ENCODE measurements at places on chromosomes 2 and 18.

DNA sequence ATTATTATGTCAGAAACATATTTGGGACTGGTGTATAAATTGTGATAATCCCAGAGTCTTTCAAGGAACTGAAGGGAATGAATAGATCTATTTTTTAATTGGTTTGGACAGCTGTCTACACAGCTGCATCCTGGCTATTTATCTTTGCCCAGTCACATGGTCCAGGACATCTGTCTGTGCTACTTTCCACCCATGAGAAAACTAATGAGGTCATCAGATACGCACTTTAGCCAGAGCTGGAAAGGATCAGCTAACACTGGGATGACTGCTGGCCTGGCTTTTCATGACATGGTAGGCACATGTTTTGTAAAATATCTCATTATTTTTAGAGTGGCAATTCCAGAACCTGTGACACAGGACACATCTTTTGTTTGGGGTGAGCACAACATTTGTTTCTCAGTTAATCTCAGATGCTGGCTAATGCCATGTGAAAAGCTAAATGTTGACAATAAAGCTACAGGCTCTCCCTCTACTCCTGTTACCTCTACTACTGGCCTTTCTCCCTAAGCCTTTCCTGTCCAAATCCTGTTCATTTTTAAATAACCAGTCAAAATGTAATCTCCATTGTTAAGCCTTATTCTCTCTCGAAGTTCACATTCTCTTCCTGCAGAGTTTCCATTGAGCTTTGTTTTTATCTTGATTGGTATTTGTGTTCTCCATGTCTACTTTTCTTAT is 500.7 kb downstream of the RIT2 start:
- DNase-seq, result no peak

DNA sequence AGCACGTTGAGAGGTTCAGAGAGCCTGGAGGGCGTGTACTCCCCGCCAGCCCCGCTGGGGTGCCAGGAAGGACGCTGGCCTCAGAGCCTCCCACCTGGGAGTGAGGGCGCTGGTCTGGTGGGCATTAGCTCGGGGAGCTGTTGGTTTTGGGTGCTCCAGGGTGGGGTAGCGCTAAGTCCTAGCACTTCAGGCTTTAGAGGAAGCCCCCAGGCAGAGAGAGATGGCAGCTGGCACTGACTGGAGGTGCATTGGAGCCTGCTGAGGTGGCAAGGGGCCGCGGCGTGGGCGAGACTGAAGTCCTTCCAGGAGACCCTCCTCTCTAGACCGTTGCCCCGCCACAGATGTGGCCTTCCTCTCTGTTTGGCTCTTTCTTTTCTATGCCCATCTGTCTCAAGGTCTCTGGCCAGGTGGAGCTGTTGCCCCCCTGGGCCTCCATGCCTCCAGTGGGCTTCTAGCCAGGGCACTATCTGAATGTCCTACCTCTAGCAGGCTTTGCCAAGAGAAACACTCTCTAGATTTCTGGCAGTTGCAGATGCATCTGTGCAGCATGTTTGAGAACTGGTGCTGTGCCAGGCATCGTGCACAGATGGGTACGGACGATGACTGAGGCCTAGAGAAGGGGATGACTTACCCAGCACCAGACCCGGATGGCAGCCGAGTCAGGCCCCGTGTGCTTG is 6.6 kb downstream of the CAPN10 start:
- no peak for DNase-seq

GRCh38 chr18:73947180-73947921 is 200.3 kb downstream of the FBXO15 start:
- no peak for DNase-seq

DNA sequence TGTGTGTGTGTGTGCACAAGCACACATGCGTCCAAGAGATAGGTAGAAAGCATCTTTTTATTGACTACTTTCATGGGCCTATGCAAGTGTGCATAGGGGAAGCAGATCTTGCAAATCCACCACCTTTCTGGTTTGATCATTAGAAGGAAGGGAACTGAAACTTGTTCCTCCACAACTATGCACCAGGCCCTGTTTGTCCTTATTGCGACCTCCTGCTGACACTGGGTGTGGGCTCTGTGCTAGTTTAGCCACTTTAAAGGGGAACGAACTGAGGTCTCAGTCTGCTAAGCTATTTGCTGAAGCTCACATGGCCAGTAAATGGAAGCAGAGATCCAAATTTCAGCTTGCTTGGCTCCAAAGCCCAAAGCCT is 32.1 kb upstream of the INSIG2 start:
- DNase-seq, result no peak

DNA sequence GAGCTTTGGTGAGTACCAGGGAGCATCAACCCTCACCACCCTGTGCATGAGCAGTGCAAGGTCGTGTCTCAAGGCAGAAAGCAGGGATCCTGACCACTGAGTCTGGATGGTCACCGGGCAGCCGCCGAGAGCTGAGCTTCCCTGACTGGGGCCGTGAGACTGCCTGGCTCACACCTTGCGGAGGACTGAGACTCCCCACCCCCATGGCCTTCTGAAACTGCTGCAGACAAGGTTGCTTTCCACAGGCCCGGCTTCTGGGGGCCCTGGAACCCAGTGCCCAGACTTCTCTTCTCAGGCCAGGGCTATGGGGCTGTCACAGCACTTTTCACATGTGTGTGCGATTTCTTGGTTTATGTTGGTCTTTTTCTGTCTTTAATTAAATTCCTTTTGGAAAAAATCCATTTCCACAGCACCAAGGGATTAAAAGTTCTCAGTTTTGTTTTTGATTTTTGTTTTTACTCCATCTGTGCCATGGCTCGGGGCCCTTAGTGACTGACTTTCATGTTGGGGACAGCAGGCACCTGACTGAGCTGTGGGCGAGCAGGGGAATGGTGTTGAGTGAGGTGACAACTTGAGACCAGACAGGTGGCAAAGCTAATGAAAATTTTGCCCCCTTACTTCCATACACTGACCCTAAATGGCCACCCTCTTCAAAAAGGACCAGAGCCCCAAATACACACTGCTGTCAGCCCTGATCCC is 297.9 kb downstream of the CYP26B1 start:
- DNase-seq, result no peak

GRCh38 chr18:25831301-25831701 is 259.1 kb downstream of the SS18 start:
- no peak for DNase-seq

DNA sequence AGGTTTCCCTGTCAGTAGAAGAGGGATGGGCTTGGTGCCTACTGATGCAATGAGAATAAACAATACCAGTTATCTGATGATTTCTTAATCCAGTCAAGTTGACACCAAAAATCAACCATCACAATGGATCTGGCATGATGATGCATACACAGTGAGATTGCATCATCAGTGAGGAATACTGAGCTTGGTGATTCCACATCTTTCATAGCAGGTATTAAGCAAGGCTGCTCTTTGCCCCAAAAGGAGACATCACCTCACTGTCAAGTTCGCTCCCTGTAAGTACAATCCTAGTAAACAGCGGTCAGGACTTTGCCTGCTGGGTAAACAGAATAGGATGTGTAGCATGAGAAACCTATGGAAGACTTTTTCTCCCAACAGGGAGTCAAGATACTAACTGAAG is 282.7 kb upstream of the CDH2 start:
- no peak for DNase-seq

GRCh38 chr18:25494888-25495287 is 142.9 kb upstream of the ZNF521 start:
- DNase-seq, result no peak

GRCh38 chr18:7923105-7923504 is 356.0 kb downstream of the PTPRM start:
- DNase-seq, result no peak

DNA sequence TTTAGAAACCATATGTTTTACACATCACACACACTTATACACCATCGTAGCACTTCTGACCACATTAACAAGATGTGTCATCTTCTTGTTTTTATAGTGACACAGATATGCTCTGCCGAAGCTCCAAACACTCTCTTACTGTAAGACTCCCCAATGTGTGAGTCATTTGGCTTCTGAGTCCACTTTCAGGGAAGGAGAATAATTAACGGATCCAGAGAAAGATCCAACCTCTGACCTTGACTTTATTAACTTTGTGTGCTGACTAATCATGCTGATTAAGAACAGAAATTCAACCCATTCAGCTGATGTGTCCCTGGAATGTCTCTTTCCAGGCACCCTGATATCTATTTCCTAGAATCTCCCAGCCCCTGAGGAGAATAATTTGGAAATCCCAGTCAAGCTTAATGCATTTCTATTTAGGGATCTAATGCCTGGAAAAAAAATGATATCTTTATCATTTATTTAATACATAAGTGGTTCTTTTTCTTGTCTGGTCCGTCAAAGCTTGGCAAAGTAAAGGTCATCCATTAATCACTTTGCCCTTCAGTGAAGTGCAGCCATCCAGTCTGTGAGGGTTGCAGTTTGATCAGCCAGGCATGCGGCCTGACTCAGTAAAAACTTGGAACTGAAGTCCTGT is 615.8 kb upstream of the SYT4 start:
- no peak for DNase-seq

- no peak for DNase-seq
Measured at GRCh38 chr2:121944072-121944831, 188.8 kb downstream of the TSN start.

- no peak for DNase-seq
Measured at GRCh38 chr2:70083344-70084156, 3.7 kb upstream of the PCBP1 start.

DNA sequence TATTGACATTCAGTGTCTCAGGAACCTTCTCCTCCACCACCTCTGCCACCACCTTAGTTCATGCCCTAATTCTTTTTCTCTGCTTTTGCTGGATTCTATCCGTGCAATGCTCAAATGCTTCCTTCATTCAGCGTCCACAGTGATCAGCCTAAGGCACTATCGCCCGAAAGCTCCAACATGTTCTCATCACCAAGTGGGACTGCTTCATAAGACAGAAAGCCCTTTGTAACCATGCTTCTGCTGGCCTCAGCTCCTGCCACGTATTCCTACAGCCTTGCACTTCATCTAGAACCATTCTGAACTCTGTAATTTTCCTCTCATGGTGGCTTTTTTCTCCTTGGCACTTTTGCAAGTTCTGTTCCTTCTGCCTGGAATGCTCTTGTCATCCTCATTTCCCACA is 222.9 kb downstream of the HNMT start:
- DNase-seq, result no peak

DNA sequence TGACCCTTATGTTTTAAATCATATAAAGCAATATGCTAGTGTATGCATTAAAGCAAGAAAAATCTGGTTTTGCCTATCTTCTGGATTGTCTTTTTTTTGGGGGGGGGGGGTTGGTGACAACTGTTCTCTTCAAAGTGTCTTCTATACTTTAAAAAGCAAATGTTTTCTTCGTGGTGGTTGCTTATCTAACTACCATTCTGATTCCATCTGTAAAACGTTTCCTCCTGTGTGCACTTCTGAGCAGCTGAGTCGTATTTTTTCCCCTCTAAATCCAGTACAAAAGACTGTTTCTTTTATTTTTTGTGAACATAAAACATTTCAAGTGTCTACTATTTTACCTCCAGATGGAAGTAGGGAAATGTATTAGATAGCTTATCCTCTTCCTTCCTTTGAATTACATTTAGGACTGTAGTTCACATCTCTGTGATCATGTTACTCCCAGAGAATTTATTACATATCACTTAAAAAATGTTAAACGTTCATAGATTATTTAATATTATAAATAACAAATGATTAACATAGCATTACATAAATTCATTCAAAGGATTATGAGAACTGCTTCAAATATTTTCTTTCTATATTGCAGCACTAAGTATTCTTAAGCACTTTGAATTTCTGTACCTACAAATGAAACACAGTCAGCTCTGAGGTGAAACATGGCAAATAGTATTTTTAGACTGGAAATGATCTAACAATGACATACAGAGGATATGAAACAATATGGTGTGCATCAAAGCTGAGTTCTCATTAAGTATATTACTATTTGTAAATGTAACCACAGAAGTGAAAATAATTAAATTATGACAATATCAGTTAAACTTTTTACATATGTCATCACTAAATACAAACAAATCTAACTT is 56.4 kb downstream of the SCN3A start:
- DNase-seq, result no peak

GRCh38 chr2:237298151-237299118 is 115.5 kb downstream of the COL6A3 start:
- DNase-seq, result no peak

GRCh38 chr2:182741620-182742019 is 25.6 kb downstream of the DNAJC10 start:
- no peak for DNase-seq

DNA sequence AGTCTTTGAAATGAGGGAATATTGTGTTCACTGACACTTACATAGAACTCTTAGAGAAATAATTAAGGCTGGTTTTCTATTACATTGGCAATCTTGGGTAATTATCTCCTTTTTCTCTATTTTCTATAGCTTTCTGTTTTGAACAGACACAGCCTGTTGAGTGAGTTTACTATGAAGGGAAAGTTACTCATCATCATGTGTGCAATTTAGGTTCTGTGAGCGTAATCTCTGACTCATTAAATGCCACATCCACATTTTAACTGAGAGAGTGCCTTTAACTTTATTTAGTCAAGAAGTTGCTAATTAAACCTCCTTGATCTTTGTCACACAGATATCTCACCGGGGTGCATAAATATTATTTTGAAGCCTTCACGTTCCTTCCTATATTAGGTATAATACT is 174.0 kb upstream of the SLC8A1 start:
- DNase-seq, result no peak

GRCh38 chr2:94956797-94957391 is 68.6 kb upstream of the MAL start:
- DNase-seq, result peak; percentile 9

- no peak for DNase-seq
Measured at GRCh38 chr2:188983427-188984064, 9.4 kb downstream of the COL3A1 start.

- no peak for DNase-seq
Measured at GRCh38 chr2:69680001-69680675, 36.6 kb upstream of the AAK1 start.

DNA sequence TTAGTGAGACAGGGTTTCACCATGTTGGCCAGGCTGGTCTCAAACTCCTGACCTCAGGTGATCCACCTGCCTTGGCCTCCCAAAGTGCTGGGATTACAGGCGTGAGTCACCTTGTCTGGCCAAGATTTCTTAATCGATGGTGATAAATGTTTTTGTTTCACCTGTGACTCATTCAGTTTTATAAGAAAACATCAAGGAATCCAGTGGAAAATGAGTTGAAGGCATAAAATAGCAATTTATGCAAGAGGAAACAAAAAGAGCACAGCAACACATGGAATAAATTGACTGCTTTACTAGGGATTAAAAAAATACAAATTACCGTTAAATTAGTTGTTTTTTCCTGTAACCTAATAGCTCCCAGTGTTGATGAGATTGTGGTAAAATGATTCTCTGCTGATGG is 80.2 kb downstream of the CDK15 start:
- no peak for DNase-seq

DNA sequence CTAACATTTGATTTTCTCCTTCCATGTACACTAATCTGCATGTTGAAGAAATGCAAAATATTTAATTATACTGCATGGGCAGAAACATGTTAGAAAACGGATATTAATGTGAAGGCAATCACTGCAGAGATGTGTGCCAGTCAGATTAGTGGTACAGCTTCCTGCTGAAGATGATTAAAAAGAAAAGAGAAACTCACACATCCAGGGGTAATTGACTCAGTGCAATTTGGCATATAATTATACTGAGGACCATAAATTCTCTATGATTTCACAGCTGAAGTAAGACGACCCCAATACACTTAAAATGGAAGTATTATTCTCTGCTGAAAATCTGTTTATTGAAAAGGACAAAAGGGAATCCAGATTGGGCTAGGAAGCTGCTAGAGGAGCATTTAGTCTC is 243.4 kb downstream of the TGIF1 start:
- no peak for DNase-seq
